ENCODE measurements at places on chromosomes 3 and 15.

DNA sequence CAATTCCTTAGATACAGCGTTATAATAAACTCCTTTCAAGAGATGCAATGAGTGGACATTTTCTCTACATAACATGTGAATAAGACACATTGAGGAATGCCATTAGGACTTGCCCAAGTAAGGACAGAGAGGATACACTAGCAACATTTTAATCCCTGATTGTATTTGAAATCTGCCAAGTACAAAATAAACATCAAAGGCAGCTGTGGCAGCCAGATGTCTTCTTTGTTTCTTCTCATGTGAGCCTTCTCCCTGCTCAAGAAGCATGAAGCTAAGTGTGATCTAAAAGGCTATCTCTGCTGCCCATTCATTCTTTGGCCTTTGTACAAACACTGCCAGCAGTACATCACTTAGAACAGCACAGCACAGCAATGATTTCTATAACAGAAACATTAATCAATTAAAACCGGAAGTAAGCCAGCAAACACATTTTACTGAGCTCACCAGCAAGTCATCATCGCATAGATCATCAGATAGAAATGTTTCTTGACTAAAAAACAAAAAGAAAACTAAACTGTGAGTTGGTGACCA is 364.0 kb downstream of the CNTN6 start:
- DNase-seq: no peak

GRCh38 chr3:186035277-186035676 is 73.6 kb downstream of the ETV5 start:
- DNase-seq: no peak

- DNase-seq: no peak
Measured at GRCh38 chr3:53082736-53083135, 36.9 kb upstream of the SFMBT1 start.

GRCh38 chr3:182198345-182198744 is 486.6 kb downstream of the SOX2 start:
- DNase-seq: no peak

GRCh38 chr3:189714991-189715961 is 84.1 kb downstream of the TP63 start:
- no peak for DNase-seq

Data from WERI-Rb-1 (cell line).